Stimulated activated CD8-positive, alpha-beta memory T cell treated with anti-CD3 and anti-CD28 coated beads, Interleukin-4, amount 100 ng/mL, for 4 hours (primary cell): ENCODE measurements at places on chromosomes 4 and X.

DNA sequence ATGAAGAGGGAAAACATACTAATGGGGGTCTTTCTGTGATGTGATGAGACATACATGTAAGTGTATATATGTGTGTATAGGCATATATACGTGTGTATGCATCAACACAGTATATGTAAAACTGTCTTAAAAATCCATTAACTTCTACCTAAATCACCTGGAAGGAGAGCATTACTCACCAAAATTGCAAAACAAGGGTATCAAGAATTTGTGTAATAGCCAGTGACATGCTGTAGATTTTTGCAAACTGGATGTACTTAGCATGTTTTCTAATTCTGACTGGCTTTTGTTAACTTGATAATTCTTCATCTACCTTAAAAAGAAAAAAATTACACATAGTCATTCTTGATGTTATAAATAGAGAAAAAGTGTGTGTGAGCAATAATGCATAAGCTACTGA is 104.7 kb downstream of the PRRG1 start:
- DNase-seq = no peak

DNA sequence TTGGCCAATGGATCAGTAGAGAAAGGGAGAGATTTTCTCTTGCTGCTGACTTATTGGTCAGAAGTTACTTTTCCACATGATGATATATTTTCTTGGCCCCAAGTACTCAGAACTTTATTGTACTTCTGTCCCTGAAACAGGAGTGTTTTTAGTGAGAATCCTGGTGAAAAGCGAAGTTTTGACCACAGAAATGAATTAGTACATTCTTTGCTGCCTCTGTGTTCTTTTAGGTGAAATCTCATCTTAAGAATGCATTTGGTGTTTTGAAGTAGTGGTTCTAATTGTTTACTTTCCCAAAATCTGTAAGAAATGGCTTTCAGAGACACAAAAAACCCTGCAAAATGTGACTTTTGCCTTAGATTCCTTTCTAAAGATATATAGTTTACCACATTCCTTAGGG is 240.4 kb downstream of the FRMPD4 start:
- no peak for DNase-seq

DNA sequence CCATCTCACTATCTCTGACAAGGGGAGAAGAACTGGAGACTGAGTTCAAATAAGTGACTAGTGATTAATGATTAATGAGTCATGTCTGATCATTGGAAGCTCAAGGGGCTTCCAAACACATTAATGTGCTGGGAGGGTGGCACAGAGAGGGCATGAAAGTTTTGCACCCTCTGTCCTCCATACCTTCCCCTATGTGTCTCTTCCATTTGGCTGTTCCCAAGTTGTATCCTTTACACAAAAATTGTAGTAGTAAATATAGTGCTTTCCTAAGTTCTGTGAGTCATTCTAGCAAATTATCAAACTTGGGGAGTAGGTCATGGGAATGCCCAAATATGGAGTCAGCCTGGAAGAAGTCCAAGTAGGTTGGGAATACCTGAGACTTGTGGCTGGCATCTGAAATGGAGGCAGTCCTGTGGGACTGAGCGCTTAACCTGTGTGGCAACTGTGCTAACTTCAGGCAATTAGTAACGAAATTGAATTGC is 4.1 kb upstream of the FAM200B start:
- no peak for DNase-seq

GRCh38 chr4:108890484-108890881 is 127.6 kb upstream of the ETNPPL start:
- DNase-seq = no peak

GRCh38 chr4:179804440-179804839 is 2362.2 kb upstream of the AGA start:
- DNase-seq = no peak

GRCh38 chrX:132775263-132775823 is 183.1 kb downstream of the HS6ST2 start:
- no peak for DNase-seq

DNA sequence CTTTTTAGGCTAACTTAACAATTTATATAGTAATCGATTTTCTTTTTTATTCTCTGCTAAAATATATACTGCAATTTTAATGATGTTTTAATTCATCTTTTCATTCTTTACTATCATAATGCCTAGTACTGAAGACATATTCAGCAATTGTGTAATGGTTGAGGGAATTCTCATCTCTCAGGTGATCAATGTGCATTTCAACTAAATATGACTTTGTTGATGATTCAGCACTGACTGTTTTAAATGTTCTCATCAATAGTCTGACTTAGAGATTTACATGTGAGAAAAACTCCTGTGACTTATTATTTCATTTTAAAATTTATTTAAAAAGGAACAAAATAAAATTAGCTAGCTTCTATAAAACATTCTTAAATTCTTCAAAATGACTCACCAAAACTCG is 1450.3 kb downstream of the STIM2 start:
- DNase-seq = no peak

DNA sequence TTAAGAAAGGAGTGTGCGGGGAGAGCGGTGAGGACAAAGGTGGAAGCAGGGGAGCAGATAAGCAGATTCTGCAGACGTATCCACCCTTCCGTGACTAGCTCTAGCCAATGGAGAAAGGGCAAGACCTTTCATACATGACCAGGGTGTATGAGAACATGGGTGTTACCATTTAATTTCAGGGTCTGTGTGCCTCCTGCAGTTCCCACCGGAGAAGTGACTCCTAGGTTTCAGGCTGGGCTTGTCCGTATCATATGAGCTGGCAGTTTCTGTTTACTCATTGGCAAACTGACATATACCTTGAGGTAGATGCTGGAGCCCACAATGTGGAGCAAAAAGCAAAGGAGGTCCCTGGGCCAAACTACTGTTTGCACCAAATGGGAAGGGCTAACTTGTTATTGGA is 6.8 kb downstream of the RBM47 start:
- DNase-seq = no peak

- no peak for DNase-seq
These were observed 310.5 kb downstream of the TENM3 start for GRCh38 chr4:182553653-182554052.

GRCh38 chr4:123232439-123232838 is 164.2 kb upstream of the SPRY1 start:
- no peak for DNase-seq

- peak; percentile 58 for DNase-seq
These were observed 64.7 kb downstream of the TBC1D14 start for GRCh38 chr4:6974138-6974848.

DNA sequence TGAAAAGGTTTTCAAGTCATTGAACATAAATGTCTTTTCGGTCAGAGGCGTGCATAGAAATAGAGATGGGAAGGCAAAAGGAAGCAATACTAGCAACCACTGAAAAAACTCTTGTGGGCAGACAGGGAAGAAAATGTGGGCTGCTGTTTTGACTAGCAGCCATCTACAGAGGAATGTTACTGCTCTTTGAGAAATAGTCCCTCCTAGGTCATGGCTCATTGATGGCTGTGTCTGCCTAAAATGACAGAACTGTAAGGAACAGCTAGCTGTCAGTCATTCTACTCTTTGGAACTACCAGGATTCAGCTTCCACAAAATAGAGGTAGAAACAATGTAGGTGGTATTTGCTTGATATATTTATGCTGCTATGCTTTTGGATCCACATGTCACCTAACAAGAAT is 26.9 kb upstream of the TMPRSS11B start:
- no peak for DNase-seq

DNA sequence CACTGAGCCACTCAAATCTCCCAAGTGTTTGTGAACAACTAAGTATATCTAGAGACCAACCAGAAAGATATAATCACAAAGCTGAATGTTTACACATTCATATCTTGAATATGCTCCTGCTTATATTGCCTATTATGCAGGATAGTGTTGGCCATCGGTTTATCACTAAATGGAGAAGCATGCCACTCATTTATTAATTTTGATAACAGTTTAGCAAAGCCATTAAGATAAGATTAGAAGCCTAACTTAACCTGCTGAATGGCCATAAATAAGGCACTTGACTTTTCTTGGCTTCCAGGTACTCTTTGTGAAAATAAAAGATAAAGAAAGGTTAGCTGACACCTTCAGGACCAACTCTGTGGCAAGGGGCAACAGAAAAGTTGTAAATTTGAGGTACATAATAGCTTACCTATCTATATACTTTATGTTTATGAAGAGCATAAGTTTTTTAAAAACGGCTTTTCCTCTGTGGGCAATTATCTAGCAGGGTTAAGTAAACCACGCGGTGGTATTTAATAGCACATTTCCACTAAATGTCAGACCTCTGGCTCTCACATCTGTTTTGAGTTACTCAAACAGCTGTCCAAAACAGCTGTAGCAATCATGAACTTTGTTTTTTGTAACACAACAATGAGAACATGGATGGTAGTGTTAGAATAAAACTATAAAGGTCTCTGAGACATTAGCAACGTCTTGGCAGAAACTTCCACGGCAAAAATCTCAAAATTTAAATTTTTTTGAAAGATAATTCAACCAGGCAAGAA is 58.8 kb upstream of the FTHL17 start:
- no peak for DNase-seq

DNA sequence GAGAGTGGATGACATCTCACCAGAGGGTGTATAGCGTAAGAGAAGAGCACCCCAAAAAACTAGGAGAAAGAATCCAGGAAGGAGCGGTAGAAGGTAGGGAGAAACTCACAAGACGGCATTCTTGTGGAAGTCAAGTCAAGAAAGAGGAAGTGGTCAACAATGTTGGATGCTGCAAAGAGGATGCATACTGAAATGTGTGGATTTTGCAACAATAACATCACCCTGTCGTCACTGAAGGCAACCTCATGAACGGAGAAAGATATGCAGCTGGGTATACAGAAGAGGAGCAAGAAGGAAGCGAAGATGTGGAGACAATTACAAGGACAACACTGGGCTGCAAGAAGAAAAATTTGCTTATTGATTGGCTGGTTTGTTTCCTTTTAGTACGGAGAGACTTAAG is 11.4 kb upstream of the TAPT1 start:
- DNase-seq = no peak

DNA sequence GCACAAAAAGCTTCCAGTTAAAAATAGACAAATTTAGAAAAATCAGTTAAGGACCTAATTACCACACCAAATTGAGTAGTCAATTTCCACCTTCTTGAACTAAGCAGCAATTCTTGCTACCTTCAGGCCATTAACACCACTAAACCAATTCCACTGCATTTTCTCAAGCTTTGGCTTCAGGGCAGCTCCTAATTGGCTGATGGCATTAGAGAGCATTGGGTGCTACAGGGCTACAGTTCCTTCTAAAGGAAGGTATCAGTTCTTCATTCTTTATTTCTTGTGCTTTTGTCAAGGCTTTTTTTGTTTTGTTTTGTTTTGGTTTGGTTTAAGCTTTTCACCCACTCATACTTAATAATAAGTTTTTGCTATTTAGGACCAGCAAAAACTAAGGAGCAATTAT is 90.2 kb upstream of the FAM241A start:
- DNase-seq = no peak

GRCh38 chr4:5014007-5014682 is 5.1 kb downstream of the CYTL1 start:
- no peak for DNase-seq

DNA sequence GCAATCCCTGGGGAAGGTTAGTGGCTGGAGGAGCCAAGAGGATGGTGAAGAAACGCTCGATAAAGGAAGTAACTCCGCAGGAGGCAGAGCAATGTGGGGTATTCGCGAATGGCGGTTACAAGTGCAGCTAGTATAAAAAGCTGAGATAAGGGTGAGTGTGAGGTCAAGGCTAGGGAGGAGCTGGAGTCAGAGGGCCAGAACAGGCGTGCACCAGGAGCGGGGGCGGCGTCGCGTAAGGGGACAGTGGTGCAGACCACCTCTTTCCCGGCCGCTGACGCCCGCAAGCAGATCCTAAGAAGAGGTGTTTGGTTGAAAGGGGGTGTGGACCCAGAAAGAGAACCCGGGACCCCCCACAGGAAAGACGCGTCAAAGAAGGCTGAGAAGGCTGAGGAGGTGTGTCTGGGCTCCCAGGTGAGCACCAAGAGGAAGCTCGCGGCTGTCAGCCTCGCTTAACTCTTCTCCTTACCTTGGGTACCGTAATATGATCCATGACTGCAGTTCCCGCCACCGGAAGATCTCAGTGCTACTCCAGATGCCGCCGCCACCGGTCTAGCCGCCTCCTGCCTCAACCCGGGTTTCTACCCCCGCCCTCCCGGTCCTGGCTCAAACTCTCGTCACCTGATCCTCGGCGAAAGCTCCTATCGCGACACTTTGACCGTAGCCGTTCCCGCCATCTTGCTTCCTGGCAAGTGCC is at the start of gene MTMR8:
Gene MTMR8, minus strand, starts transcription at position 579 of the 694 bp plus-strand sequence. Its CDS starts 89 bp downstream, at position 490.
- peak; percentile 40 for DNase-seq

GRCh38 chr4:183621875-183622274 is 37.1 kb downstream of the RWDD4 start:
- no peak for DNase-seq

DNA sequence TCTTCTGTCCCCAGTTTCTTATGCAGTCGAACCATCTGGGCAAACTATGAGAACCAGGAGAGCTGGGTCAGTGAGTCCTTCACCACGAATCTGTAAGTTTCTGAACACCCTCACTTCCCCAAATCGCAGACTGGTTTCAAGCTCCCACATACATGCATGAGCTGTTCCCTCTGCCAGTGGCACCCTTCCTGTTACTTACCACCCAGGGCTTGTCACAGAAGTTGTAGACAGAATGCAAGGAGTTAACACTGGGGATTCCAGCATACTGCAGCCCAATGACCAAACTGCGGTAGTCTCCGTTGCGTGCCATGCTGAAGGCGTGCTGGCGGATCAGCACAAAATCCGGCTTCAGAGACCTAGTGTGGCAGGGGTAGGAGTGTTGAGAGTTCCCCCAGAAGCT is 14.6 kb downstream of the SYN1 start:
- DNase-seq = no peak

DNA sequence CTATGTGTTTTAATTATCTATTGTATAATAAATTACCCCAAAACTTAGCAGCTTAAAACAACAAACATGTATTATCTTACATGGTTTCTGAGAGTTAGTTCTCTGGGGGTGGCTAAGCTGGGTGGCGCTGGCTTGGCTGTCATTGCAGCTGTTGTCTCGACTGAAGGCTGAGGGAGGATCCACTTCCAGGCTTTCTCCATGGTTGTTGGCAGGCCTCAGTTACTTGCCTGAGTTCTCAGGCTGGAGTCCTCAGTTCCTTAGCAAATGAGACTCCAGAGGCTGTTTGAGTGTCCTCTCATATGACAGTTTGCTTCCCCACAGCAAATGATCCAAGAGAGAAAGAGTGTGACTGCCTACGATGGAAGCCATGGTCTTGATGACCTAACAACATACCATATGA is 23.5 kb upstream of the GALNT7 start:
- no peak for DNase-seq

- no peak for DNase-seq
These were observed 10.9 kb downstream of the GPAT3 start for GRCh38 chr4:83546786-83547185.

DNA sequence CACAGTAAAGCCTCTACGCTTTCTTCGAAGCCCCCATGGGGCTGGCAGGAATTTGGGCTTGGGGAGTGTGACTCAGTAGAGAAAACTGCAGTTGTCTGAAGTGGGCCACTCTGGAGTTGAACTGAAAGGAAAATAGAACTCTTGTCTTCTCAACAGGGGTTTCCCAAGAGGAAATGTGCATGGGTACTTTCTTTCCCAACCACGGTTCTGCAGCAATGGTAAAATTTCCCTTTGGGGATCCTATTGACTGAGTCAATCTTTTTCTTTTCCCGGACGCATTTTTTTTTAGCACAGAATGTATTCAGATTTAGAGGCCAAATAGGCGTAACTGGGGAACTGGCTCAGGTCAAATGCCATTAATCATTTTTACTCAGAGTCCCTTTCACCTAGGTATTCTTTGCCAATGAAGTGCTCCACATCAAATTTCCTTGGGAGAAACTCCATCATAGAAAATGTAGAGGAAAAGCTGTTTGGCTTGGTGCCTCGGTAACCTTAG is 269.3 kb downstream of the STIM2 start:
- no peak for DNase-seq
